ENCODE measurements at places on chromosomes 6 and 20. TPM values are rescaled to one million over a fixed set of nuclear protein-coding genes. Genes with fewer than 3 reads are reported as not detected.

MACROD2 gene
- 1.2 TPM for total RNA-seq

UBD gene
- total RNA-seq: not detected

LY6G6F gene
- total RNA-seq: not detected

GRCh38 chr6:81753711-81754577 lies 1.5 kb upstream of the TENT5A start:
- DNase-seq: peak; percentile 52

DNA sequence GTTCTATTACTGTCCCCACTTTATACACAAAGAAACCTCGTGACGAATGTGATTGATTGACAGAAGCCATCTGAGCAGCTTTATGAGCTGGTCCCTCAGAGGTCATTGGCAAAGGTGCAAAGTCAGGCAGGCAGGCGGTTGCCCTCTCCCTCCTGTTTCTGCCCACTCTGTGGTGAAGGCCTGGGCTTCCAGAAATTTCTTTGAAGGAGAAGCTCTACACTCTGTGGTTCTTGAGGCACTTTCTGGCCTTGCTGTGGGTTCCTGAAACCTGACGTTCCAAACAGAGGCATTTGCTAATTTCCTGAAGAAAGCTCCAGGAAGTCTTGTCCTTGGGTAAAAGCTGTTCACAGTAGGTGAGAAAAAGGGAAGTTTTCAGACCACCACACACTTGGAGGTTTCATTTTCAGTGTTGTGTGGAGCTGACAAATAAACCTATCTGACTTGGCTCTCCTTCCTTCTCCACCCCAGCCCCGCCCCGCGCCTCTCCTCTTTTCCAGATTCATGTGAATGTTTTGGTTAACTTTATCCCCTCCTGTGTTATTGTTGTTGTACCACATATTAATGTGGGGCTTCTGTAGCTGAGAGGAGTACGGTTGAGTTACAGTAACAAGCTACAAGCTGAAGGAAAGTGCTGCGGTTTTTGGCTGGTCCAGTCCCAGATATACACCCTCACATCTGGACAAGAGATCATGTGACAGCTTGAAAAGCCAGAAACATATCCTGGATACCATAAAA lies 274.1 kb downstream of the CLIC5 start:
- no peak for DNase-seq

DNA sequence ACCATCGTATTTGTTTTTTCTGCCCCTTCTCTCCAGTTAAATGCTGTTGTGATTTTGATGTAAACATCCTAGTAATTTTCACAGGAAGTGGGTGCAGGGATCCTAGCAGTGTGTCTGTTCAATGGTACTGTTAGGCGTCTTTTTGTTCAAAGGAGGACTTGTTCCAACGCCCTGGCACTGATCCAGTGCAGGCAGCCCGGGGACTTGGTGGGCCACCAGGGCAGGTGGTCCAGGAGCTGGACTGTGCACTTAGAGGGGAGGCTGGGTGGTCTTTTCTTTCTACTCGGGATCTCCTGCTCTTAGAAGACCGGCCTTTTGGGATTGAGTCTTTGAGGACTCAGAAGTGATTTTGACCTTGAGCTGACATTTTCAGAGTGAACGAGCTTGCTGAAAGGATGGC lies 41.1 kb upstream of the NKX2-2 start:
- DNase-seq: no peak
